ENCODE measurements at places on chromosomes 12 and 14.

- DNase-seq: no peak
Measured at GRCh38 chr14:30921305-30921704, 46.9 kb downstream of the COCH start.

DNA sequence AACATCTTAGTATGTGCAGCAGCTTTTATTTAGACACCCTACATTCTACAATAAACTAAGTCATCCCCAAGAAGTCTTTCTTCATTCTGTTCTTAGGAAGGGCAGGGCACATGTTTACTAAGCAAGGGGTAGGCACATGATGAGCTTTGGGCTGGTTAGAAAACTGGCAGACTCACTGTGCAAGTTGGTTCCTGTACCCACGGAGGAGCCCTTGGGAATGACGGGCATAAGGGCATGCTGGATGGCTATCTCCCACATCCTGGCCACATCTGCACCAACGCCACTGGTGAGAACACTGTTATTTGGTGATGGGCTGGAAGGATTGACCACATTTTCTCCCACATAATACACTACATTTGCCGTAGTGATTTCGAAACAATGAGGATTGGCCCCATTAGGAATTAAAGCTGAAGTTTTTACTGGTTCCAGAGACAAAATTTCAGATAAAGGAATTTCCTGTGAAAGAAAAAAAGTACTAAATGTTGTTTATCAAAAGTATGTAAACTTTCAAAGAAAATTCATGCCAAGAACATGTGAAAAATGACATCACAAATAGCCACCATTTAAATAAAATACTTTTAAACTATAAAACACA is 297.0 kb downstream of the PRKD1 start:
- DNase-seq: no peak

DNA sequence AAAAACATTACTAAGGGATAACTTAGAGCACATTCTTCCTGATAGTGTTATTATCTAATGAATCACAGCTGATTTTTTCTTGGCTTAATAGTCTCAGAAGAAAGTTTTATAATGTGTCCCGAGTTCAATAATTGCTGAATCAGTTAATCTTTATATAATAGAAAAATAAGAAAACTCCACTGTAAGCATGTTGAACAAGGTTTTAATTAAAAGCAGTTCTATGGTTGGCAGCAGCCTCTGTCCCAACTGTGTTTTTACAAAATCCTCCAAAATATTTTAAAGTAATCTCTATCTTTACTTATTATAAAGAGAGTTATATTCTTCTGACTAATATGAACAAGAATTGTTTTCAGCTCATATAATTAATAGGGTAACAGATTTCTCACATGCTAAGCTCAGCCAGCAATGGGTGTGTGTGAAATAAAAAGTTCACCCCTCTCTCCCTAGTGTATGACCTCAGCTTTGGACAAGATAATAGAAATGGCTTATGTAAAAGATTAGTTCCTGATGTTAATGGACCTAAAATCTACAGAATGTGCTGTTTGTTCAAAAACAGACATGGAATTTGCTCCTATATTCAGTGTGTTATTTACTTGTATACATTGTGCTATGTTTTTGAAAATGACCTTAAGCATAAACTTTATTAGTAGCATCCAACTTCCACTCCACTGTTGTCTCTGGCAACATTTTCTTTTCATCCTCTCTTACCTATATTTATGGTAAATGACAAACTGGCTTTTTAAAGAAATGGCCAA is 67.1 kb upstream of the DCN start:
- DNase-seq: no peak

DNA sequence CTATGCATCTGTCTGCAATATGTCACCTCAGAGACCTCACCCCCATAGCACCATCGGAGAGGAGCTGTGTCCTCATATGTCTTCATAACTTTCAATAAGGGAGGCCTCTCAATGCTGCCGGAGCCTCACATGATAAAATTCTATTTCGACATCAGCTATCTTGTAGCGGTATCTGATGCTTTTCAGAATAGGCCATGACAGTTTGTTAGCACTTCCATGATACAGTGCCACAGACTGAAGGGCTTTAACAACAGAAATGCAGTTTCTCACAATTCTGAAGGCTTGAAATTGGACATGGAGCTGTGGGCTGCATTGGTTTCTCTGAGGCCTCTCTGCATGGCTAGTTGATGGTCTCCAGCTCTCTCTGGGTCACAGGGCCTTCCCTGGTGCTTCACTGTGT is 125.0 kb upstream of the PZP start:
- no peak for DNase-seq

DNA sequence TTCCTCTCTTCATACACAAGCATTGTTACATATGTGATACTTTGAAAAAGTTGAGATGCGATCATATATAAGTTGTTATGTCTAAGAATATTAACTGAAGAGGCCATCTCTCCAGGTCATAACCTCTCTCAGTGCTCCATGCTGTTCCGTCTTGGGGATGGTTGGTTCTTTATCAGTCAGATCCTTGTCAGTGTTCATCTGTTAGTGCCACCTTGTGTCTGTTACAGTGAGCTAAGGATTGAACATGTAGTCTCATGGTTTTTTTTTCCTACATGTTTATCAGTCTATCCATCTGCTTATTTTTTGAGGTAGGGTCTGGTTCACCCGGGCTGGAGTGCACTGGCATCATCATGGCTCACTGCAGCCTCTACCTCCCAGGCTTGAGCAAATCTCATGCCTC is 30.5 kb downstream of the EP400 start:
- DNase-seq: no peak

DNA sequence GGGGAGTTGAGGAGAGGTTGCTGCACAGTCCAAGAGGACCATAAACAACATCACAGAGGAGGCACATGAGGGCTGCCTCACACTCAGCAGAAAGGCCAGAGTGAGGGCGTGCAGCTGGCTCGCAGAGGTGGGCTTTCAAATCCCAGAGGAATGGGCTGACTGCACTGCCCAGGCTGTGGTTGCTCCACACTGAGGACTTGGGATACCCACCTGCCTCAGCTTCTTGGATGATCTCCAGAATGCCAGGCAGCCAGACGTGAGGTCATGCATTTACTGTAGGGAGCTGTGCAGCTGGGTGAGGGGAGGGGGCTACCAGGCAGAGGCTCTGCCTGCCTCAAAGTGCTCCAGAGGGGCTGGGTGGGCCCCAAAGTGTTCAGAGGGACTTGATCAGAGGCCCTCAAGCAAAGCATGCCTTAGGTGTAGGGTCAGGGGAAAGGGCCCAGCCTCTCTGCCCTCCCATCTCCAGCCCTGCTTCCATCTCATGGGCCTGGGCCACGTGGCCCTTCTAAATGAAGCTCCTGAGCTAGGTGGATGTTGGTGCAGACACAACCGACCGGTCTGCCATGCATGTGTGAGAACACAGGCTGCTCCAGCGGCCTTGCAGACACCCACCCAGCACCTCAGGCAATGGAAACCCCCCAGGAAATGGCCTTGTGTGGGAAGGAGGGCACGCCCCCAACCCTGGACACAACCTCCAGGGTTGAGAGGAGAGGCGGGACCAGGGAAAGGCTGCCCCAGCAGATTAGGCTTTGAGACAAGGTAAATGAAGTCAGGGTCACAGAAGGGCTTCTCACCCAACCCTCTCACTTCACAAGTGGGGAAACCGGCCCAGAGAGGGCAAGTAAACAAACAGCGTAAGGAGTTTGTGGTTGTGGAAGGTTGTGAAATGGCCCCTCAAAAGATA is 90.8 kb downstream of the NTF3 start:
- DNase-seq: no peak

DNA sequence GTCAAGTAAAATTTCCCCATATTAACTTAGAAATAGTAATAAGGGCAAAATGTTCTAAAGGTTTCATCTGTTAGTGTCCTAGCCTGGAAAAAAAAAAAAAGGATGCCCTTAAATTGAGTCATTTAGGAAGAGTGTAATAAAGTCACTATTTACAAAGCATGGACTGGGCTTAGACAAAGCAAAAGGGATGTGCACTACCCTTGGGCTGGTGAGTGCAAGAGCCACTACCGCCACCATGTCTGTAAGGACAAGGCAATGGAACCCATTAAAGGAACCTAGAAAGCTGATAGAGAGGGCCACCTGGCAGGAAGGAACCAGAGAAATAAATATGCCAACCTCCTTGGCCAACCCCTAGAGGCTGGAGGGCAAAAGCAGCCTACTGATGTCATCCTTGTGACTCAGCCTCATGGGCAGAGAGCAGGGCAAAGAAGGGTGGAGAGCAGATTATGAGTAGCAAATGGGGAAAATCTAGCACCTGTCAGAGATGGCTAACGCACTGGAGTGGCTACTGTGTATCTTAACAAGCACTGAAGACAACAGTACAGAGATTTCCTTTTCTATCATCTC is 59.5 kb upstream of the FUT8 start:
- DNase-seq: no peak

DNA sequence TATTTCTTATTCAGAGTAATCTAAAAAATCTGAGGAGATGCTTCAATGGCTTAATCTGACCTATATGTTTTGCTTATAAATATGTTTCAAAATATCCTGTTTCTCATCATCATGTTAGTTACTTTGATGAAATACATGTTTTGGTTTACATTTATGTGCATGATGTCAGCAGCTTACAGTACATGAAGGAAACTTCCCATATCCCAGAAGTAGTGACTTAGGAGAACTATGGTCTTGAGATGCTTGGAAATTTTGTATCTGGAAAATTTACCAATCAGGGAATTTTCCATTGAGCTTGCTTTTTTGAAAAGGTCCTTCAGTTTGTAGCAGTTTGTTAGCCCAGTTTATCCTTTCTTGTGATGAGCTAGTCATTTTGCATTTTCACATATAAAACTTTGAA is 73.3 kb downstream of the RASSF8 start:
- DNase-seq: no peak

DNA sequence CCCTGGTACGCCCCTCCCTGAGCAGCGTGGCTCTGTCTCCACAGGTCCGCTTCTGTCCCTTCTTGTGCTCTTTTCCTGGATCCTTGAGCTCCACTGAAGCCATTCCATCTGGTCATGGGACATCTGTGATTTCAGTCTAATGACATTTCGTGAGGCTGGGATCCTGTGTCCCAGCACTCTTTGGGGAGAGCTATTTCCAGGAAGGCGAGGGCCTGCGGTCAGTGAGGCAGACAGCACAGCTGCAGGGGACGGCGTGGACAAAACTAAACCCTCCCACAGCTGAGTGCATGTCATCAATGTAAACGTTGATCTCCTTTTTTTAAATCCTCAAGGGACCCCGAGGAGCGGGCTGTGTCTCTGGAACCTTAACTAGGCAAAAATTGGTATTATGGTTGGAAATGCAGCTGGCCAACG is 127.7 kb downstream of the DACT1 start:
- DNase-seq: no peak

DNA sequence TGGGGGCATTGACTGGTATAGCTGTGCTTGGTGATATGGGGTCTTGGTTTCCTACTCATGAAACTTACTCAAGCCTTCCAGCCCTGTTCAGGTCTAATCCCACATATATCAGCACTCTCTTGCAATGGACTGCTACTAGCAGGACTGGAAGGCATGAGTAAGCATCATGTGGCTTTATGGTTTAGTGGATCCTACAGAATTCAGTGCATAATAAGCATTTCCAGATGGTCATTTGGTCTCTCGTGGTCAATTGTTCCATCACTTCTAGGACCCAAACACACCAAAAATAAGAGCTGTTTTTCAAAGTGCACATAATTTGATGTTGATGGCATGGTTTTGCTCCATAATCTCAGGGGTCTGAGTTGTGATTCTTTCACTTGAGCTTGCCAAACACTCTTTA is 114.4 kb downstream of the LMNTD1 start:
- no peak for DNase-seq

DNA sequence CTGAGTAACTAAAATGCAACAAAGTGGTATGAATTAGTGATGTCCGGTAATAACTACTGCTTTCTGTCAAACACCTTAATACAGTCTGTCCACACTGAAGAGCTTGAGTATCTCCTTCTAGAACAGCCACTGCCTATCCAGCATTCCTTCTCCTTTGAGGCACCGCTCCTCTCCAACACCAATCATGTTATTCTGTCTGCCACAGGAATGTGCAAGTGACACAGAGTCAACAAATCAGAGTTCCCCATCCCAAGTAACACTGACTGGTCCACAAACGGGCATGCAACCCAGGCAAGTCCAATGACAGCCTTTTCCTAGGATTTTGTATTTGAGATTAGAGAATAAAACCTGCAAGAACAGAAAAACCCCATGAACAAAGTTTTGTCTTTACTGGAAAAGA is 3.8 kb downstream of the GXYLT1 start:
- DNase-seq: no peak

DNA sequence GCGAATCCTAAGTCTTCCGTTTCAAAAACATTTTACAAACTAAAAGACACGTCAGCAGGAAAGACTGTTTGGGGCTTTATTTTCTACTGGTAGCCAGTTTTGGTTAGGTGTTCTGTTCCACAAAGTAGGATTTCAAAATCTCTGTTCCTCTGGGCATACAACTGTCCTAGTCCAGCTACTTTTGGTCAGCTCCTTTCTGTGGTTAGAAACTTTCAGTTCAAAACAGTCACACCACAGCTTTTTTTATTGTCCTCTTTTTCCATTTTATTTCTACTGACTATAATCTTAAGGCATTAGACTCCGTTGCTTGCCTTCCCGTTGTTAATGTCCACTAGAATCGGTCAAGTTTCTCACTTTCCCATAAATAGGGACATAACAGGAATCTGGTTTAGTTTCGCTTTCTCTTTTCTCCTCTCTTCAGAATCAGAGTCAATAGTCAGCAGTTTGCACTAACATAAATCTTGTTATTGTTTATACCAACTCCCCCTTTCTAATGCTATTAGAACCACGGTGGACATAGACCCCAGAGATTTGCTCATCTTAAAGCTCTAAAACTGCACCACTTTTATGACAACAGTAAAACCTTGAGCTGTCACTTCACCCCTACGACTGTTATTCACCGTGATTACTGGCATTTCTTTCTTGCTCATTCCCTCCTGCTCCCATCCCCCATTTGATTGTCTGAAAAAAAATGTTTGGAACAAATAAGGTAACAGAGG is 41.5 kb upstream of the NPAS3 start:
- no peak for DNase-seq

- DNase-seq: no peak
Measured at GRCh38 chr14:63470962-63471793, 72.0 kb downstream of the PPP2R5E start.

GRCh38 chr12:84702001-84702400 is 210.6 kb downstream of the SLC6A15 start:
- no peak for DNase-seq

DNA sequence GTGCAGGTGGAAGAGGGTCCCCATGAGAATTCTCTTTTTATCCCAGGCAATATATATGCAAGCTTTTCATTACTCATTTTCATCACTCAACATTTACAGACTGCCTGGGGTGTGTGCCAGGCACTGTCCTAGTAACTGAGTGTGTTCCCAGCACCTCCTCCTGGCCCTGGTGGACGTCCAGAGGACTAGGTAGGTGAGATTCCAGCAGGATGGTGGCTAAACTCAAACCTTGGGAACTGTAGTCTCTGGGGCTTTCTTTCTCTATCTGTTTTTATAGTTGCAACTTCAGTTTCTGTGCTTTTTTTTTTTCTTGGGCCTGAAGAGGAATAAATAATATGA is 63.8 kb downstream of the SUSD6 start:
- no peak for DNase-seq

DNA sequence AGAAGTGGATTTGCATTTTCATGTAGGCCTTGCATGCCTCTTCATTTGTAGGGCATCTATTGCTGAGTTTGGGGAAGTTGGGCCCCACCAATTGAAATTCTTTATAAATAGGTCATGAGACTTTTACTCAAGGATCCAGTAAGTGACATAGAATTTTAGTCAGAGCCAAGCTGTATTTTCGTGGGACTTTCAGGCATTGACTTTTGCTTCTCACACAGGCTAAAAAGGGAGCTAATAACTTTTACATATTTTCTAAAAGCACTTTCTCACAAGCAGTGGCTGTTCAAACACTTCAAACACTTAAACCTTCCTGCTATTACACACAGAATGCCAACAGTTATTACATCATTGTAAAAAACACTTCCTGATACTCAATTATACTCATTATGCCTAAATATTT is 260.5 kb downstream of the MSRB3 start:
- no peak for DNase-seq

Measured in spleen (tissue), 13 donors.